ENCODE measurements at places on chromosomes 4 and X. TPM values are rescaled to one million over a fixed set of nuclear protein-coding genes. Genes with fewer than 3 reads are reported as not detected.

- no peak for DNase-seq
These were observed 46.0 kb downstream of the USP38 start for GRCh38 chr4:143230683-143231082.

GRCh38 chr4:147964266-147964880, 232.5 kb downstream of the ARHGAP10 start:
- DNase-seq, result peak; percentile 30

DNA sequence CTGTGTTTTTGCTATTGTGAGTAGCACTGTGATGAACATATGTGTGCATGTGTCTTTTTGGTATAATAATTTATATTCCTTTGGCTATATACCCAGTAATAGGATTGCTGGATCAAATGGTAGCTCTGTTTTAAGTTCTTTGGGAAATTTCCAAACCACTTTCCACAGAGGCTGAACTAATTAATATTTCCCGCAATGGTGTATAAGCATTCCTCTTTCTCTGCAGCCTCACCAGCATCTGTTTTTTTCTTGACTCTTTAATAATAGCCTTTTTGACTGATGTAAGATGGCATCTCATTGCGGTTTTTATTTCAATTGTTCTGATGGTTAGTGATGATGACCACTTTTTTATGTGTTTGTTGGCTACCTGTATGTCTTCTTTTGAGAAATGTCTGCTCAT, 247.7 kb upstream of the NDST3 start:
- DNase-seq, result no peak

DNA sequence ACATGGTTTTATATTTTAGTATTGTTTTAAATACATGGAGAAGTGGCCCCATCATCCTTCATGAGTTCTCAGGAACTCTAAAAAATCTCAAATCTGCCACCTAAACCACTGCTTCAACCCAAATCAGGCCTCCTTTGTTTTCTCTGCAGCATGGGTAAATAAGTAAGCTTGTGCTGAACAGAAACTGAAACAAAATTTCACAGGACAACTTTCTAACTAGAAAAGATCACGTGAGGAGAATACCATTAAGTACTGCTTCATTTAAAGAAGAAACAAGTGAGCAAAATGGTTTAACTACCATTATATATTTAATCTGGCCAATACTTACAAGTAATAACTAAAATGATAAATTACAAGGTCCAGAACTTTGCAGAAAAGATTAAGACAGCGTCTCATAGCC, 2.5 kb downstream of the ARAP2 start:
- no peak for DNase-seq

- DNase-seq, result no peak
These were observed 14.9 kb downstream of the HNRNPD start for GRCh38 chr4:82358847-82359246.

DNA sequence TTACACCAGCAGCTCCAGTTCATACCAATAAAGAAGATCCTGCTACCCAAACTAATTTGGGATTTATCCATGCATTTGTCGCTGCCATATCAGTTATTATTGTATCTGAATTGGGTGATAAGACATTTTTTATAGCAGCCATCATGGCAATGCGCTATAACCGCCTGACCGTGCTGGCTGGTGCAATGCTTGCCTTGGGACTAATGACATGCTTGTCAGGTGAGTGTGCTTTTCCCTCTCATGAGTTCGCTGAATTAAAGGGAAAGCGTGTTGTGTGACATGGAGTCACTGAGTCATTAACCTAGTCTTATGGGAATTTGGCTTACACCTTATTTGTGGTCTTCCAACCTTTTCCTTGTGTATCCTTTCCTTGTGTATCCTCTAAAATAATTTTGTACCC, 15.9 kb downstream of the TMEM165 start:
- DNase-seq, result no peak

DNA sequence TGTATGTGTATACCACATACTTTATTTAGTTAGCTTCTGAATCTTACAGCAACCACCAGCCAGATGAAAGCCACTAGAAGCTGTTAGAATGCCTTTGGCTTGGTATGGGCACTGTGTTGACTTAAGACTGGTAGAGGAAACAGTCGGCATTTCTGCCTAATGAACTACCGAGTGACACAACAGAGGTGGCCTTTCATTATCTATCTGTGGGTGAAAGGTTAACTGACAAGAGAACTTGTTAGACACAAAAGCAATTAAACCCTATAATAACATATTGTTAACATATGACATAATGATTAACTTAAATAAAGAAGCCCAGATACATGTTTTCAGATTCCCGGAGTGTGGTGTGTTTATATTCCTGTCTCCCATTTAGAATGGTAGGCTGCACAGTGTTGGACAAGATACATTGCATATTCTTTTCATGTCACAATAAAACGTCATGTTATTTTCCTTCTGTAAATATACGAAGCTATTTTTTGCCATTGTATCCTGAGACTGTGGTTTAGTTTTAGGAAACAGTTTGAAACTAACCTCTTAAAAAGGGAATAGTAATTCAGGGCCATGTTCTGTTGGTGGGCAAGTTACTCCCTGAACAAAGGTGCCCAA, 181.5 kb downstream of the SLIT2 start:
- no peak for DNase-seq

DNA sequence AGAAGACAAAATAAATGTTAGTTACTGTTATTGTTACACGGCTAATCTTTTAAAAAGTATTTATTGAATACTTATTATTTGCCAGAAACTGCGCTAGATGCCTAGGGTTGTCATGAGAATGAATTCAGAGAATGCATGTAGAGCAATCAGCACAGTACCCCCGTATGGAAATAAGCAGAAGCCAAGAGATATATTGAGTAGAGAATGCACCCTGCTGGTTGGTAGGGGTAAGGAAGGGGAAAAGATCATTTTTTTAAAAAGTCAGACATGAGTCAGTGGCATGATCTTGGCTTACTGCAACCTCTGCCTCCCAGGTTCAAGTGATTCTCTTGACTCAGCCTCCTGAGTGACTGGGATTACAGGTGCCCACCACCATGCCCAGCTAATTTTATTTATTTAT, 13.1 kb upstream of the DRP2 start:
- no peak for DNase-seq

DNA sequence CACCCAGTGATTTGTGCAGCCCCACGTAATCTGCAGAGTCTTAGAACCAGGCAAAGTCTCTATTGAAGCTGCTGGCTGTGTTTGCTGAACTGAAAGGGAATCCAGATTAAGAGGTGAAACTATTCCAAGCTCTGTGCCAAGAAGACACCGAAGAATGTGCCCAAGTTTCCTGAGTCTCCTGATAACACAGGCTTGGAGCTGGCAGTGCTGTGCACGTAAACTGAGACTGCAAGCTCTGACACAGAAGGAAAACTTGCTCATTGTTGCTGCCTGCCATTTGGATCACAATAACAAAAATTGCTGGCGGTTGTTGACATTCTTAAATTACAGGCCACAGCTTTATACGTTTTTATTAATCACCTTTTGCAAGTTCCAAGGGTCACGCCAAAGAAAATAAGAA, 60.2 kb upstream of the VCX3B start:
- no peak for DNase-seq

DNA sequence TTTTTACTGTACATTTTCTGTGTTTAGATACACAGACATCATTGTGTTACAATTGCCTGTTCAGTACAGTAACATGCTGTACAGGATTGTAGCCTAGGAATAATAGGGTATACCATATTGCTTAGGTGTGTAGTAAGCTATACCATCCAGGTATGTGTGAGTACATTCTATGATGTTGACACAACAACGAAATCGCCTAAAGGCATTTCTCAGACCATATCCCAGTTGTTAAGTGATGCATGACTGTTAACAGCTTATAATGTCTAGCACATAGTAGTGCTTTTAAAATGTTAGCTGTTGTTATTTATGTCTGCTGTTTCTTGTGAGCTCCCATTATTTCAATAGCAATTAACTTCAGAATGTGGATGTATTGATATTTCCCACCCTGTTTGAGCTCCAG, 4.5 kb downstream of the PRRG1 start:
- DNase-seq, result no peak

DNA sequence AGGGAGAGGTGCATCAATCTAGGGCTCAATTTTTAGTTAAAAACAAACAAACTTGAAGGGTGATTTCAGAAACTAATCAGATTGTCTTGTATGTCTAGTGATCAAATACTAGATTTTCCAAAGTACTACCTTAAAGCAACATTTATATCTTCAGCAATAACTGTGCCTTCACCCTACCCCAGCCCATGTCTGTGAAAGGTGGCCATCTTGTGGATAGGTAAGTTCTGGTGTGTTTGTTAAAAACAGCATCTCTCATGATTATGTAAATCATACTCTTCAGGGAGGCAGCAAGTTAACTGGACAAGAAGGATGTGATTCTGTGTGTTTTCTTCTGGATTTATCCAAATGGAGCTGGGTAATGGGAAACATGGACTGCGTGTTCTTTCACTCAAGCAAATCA, 81.4 kb upstream of the ACSL1 start:
- DNase-seq, result no peak

The MND1 gene
- polyA plus RNA-seq, result 0.97 TPM

DNA sequence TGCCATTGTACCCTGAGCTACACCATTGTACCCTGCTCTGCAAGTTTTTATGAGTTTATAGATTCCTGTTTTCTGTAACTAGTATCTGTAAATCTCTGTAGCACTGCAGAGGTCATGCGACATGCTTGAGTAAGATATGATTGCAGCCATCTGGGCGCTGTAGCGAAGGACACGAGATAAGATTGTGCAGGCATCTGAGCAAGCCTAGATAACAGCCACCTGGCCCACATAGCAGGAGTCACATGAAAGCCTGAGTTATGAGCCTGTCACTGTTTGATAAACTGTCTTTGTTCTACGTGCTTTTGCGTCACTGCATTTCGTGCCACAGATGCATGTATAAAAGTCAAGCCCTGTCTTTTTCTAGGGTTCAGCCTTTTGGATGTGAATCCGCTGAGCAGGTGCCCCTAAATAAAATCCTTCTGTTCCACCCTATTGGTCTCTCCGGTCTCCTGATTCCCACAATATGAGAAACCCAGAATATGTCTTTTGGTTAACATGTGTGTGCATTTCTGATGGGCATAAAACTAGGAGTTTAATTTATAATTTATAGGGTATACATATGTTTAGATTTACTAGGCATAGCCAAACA, 327.6 kb upstream of the MAOA start:
- no peak for DNase-seq

GRCh38 chr4:109294468-109295020, 7.9 kb downstream of the COL25A1 start:
- no peak for DNase-seq

The YY2 gene
- polyA plus RNA-seq, result 2.0 TPM

The RIPPLY1 gene
- not detected for polyA plus RNA-seq

DNA sequence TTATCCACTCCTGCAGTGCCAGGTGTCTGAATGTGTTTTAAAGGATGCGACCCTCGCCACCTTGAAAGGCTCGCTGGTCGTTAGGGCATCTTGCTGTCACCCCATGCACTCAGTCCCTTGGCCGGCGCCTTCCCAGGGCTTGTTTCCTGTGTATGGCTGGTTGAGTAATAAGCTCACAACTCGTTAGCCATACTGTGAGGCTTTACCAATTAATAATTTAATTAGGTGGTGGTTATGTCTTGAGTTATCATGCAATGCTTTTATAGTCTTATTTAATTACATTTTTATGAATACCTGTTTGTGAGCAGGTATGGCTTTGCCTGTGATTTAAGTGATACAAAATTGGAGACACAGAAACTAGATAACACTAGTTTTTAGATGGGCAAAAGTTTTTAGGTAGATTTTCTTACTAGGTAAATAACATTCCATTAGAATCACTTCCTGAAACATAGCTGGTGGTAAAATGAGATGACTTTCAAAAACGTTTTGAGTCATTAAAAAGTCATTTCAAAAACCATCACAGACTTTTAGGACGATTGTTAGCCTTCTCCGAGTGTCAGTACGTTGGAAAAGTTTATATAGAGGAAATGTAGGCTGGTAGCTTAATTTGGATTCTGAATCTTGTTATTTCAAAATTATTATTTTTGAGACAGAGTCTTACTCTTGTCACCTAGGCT, 18.2 kb downstream of the PTTG2 start:
- DNase-seq, result no peak

The NPY5R gene
- polyA plus RNA-seq, result not detected

DNA sequence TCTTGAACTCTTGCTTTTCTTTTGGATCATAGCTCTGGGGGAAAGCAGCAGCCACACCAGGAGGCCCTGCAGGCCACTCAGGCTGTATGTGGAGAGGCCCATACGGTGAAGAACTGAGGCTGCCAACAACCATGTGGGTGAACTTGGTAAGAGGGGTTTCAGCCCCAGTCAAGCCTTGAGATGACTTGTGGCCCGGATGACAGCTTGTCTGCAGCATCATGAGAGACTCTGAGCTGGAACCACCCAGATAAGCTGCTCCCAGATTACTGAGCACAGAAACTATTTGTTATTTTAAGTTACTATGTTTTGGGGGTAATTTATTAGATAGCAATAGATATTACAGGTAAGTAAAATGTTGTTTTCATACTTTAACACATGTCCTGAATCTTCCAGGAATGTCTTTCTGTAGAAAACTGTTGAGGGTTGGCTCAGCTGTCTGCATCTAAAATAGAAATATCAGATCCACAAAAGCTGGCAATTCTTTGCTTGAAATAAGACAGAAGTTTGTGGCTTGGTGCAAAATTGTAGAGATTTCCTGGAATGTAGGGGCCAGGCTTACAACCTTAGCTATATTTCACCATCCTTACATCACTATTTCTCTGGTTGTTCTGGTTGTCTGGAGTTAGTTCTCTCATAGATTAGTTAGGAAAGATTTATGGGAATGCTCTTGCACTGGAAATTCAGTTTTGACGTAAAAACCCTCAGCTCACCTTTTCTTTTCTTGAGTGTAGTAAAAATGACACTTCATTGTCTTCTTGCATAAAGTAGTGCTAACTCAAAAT, 272.1 kb downstream of the RAPGEF2 start:
- DNase-seq, result peak; percentile 16

The CORIN gene
- polyA plus RNA-seq, result 31.1 TPM

DNA sequence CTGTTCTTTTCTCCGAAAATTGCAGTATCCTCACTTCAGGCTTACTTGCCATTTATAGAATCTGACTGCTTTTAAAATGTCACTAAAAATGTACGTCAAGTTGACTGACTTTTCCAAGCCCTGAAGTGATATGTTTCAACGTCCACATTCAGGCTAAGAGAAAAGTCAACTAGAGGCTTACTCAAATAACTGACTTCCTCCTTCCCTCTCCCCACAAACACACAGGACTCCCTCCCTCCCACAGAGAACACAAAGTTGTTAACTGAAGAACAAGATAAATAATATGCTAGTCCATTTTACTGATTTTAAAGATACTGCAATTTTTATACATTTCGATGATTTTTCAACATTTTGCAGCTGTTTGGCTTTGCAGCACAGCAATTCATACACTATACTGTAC, 13.8 kb upstream of the CDKL2 start:
- no peak for DNase-seq

DNA sequence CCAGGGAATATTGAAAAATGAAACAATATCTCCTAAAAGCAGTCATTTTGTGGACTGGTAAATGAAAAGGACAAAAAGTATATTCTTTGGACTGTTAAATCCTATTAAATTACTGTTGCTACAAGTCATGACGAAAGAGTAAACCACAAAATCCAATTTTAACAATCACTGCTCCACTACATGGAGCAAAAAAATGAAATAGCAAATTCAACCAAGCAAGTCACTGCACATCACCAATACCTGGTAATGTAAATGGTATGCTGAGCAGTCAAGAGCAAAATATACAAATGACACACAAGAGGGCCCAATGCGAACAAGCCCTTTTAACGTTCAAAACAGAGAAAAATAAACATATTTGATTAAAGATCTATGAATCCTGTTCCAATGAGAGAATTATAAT, 126.2 kb downstream of the KLHL13 start:
- DNase-seq, result peak; percentile 23

- DNase-seq, result no peak
These were observed 46.8 kb downstream of the STEEP1 start for GRCh38 chrX:119518371-119518770.

GRCh38 chr4:113169368-113169767, 119.9 kb downstream of the ANK2 start:
- no peak for DNase-seq
